ENCODE measurements at places on chromosomes 3 and 15. TPM values are rescaled to one million over a fixed set of nuclear protein-coding genes. Genes with fewer than 3 reads are reported as not detected.

Gene CCK
- 1.1 TPM for total RNA-seq

Gene DPH3
- 27.8 TPM for total RNA-seq

GRCh38 chr15:76380249-76380648 is 43.7 kb downstream of the ISL2 start:
- DNase-seq: no peak
- H3K27me3 ChIP-seq: no peaks in the 10 kb centered on the region
- peaks cover 3% of the 10 kb centered on the region for H3K36me3 ChIP-seq
- no peak overlapping the region for H3K4me3 ChIP-seq

Gene LMAN1L
- total RNA-seq: not detected

DNA sequence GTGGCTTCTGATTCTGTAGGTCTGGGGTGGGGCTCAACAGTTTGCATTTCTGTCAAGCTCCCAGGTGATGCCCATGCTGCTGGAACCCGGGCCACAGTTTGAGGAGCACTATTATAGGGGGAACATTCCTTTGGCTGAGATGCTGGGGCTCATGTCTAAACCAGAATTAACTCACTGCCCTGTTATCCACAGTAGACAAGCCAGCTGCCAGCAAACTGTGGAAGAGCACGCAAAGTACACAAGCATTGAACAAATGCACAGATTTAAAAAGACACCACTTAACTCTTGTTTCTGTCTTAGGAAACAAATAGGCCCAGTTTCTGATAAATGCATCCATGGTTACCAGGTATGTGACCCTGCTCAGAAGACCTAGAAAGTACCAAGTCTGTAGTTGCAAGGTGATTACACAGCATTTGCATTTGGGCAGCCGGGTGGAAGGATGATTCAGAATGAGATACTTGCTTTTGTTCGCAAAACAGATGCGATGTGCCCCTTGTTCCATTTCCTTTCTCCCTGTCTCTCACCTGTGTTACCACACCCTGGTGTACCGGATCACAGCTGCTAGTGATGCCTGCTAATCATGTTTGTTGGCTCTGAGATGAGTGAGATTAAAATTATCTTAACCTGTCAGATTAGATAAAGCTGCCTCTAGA is 12.4 kb downstream of the GYG1 start:
- H3K4me1 ChIP-seq: peaks cover 13% of the 10 kb centered on the region
- peaks cover 12% of the 10 kb centered on the region for H3K36me3 ChIP-seq
- H3K27ac ChIP-seq: no peak overlapping the region
- DNase-seq: no peak
- no peak overlapping the region for H3K4me3 ChIP-seq
- H3K27me3 ChIP-seq: no peaks in the 10 kb centered on the region

Gene TF
- total RNA-seq: 3.8 TPM

DNA sequence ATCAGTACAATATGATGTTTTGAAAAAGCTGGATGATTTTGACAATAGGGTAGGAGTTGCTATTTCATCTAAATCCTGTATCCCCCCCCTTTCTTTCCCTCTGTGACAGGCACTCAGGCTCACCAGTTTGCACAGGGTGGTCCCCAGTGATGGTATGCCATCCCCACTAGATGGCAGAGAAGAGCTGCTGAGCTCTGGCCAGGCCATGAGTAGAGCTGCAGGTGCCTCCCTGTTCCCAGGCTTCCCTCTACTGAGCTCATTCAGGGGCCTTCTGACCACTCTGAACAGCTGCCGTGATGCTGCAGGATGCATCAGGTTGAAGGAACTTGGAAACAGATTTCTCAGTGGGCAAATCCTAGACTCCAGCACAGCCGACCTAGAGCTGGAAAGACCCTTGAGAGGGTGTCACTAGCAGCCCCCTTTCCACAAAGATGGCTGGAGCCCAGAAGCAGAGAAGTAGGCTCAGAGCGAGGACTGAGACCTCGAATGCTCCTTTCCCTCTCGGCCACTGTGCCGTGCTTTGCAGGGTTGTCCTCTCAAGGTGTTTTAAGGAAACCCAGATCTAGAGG is 45.1 kb downstream of the EFCAB12 start:
- no peaks in the 10 kb centered on the region for H3K4me1 ChIP-seq
- H3K4me3 ChIP-seq: no peak overlapping the region
- H3K36me3 ChIP-seq: peaks cover 14% of the 10 kb centered on the region

GRCh38 chr3:191119415-191120295 is 79.4 kb upstream of the OSTN start:
- no peak overlapping the region for H3K27ac ChIP-seq
- no peaks in the 10 kb centered on the region for H3K36me3 ChIP-seq
- no peaks in the 10 kb centered on the region for H3K27me3 ChIP-seq
- DNase-seq: no peak

- H3K4me1 ChIP-seq: no peaks in the 10 kb centered on the region
- H3K4me3 ChIP-seq: no peak overlapping the region
- no peaks in the 10 kb centered on the region for H3K27me3 ChIP-seq
Measured at GRCh38 chr15:79837846-79838245, 59.0 kb downstream of the MTHFS start.

DNA sequence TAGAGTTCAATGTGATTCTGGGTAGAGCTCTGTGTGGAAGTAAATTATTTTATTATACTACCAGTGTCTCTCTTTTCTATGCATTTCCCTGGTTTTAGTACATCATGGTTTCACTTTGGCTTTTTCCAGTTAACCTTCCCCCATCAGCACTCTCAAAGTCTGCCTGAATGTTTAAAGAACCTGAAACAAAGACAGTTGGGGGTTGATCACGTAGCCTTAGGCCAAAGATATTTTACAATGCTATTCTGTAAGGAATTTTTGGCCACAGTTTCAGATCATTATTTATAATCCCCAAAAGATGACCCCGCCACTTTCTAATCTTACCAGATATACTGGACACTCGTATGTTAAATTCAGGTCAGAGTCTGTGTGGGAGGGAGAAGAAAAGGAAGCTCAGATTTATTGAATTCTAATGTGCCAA is 156.3 kb upstream of the TMC3 start:
- no peak for DNase-seq
- H3K4me3 ChIP-seq: no peak overlapping the region
- H3K36me3 ChIP-seq: no peaks in the 10 kb centered on the region
- H3K4me1 ChIP-seq: peaks cover 19% of the 10 kb centered on the region

- H3K4me1 ChIP-seq: no peaks in the 10 kb centered on the region
- no peak overlapping the region for H3K27ac ChIP-seq
- no peak for DNase-seq
- no peaks in the 10 kb centered on the region for H3K27me3 ChIP-seq
- no peak overlapping the region for H3K4me3 ChIP-seq
Measured at GRCh38 chr15:25091421-25092158, 136.8 kb downstream of the SNRPN start.

DNA sequence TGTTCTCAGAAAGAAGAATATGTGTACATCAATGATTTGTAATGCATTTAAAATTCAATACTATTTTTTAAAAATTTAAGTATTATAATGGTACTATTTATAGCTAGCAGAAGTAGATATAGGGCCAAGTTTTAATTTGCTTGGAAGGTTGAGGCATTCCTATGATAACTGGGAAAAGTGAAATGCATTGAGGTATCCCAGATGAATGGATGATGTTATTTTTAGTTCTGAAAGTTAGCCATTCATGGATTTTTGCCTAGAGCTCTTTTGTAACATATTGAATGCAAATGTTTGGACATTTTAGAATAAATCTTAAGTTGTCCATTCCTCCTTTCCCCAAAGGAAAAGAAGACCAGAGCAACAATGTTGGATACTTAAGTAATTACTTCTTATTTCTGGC is 47.6 kb downstream of the GAP43 start:
- H3K4me1 ChIP-seq: peaks cover 6% of the 10 kb centered on the region
- DNase-seq: no peak
- H3K27me3 ChIP-seq: no peaks in the 10 kb centered on the region
- H3K27ac ChIP-seq: no peak overlapping the region
- no peak overlapping the region for H3K4me3 ChIP-seq

DNA sequence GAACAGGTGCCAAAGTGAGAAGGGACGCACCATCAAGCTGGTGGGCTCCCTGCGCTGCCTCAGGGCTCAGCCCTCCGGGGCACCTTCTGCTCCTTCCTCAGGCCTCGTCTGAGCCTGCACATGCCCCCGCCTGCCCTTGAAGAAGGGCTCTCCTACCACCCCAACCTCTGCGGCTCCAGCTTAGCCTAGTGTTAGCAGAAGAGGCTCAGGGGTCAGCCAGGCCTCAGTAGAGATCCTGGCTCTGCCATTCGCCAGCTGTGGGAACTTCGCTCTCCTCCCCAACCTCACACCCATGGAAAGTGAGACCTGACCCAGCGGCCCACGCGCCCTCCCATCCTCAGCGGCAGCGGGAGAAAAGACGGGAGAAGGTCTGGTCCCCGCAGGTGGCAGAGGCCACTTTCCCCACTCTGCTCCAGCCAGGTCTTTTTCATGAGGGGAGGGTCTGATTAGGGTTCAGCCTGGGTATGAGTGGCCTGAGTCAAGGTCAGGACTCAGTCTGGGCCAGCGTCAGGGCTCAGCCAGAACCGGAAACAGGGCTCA is 8.2 kb downstream of the GRIP2 start:
- DNase-seq: no peak
- no peak overlapping the region for H3K27ac ChIP-seq
- H3K36me3 ChIP-seq: peaks cover 1% of the 10 kb centered on the region
- H3K4me1 ChIP-seq: no peaks in the 10 kb centered on the region
- H3K27me3 ChIP-seq: peaks cover 6% of the 10 kb centered on the region
- H3K4me3 ChIP-seq: no peak overlapping the region

DNA sequence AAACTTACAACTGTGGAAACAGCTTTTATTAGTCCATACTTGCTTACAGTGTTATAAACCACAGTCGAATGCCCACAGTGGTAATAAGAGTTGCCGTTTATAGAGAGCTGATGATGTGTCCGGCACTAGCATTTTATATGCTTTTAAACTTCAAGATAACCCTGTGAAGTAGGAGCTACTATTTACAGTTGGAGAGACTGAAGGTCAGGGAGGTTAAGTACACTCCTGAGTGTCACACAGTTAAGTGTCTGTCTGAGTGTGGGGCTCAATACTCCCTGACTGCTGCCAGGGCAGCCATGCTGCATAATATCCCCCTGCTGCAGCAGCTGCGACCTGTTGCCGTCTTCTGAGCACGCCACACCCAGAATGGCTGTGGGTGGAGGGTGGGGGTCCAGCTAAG is 89.9 kb upstream of the TNFAIP8L3 start:
- H3K4me3 ChIP-seq: no peak overlapping the region
- no peaks in the 10 kb centered on the region for H3K36me3 ChIP-seq
- DNase-seq: no peak
- H3K27me3 ChIP-seq: peaks cover 4% of the 10 kb centered on the region
- no peak overlapping the region for H3K27ac ChIP-seq
- peaks cover 3% of the 10 kb centered on the region for H3K4me1 ChIP-seq

DNA sequence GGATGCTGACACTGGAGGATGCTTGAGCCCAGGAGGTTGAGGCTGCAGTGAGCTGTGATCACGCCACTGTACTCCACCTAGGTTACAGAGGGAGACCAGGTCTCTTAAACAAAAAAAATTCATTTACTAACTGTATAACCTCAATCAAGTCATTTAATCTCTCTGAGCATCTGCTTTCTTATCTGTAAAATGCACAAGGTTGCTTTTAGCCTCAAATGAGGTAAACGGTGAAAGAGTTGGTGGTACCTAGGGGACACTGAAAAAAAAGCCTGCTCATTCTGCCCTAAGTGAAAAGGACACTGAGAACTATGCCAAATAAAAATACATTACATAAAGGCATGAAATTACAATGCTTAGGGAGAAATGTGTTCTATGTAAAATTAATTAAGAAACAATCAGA is 3.4 kb downstream of the PP2D1 start:
- H3K27ac ChIP-seq: no peak overlapping the region
- no peak for DNase-seq
- no peaks in the 10 kb centered on the region for H3K4me1 ChIP-seq
- no peaks in the 10 kb centered on the region for H3K36me3 ChIP-seq
- no peaks in the 10 kb centered on the region for H3K27me3 ChIP-seq

DNA sequence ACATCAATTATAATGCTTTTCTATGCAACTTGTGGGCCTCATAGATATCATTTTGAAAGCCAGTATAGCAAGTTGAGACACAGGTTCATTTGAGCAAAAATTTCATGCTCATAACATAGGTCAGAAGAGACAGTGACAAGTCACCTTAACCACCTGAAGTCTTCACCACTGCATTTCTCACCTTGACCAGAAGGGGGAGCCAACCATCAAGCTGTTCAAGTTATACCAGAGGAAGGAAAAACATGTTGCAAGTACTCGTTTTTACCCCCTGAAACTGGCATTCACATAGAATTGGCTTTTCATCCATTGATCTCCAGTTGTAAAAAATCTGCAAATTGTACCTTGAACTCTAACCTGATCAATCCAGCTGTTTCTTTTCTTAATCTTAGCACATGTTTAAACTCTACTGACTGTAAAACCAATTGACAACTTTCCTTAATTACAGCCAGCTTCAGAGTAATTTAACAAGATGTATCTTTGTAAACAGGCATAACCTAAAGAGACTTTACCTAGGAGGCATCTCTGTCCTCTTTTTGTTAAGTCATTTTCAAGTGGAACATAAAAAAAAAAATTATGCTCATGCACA is 1.4 kb downstream of the LMOD3 start:
- peaks cover 20% of the 10 kb centered on the region for H3K4me1 ChIP-seq
- DNase-seq: peak; percentile 71
- no peaks in the 10 kb centered on the region for H3K36me3 ChIP-seq
- H3K27me3 ChIP-seq: no peaks in the 10 kb centered on the region

DNA sequence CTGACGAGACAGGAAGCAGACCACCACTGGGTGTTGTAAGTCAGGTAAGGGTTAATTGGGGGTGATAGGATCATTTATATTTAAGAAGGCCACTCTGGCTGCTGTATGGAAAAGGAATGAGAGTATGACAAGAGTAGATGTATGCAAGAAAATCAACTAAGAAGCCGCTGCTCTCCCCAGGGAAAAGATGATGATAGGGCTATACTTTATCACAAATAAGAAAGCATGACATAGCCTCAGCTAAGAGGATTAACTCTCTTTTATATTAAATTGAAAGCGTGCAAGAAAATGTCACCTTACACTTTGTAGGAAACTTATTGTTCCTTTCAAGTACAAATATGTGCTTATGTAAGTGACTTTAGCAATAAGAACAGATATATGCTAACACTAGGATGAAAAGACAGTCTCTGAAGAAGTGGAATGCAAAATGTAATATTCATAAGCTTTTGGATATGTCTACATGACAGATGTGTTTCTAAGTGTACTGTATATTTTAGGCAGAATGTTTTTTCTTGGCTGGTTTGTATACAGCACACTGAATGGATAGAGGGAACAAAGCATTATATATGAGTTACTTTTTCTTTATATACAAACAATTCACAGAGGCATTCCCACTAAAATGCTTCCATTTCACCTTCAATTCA is 8.7 kb upstream of the NDUFB4 start:
- DNase-seq: no peak
- H3K27ac ChIP-seq: no peak overlapping the region
- no peaks in the 10 kb centered on the region for H3K4me1 ChIP-seq
- H3K36me3 ChIP-seq: no peaks in the 10 kb centered on the region
- H3K4me3 ChIP-seq: no peak overlapping the region

GRCh38 chr15:74620636-74621545 is 5.3 kb downstream of the CLK3 start:
- DNase-seq: peak; percentile 29
- no peak overlapping the region for H3K4me3 ChIP-seq
- H3K27me3 ChIP-seq: no peaks in the 10 kb centered on the region

Gene C3orf85
- total RNA-seq: not detected
